ENCODE measurements at places on chromosomes 4 and X.

GRCh38 chrX:110219920-110220319 lies 98.0 kb downstream of the AMMECR1 start:
- DNase-seq: no peak

- DNase-seq: no peak
These were observed 144.7 kb downstream of the NAA11 start for GRCh38 chr4:79181190-79181589.

DNA sequence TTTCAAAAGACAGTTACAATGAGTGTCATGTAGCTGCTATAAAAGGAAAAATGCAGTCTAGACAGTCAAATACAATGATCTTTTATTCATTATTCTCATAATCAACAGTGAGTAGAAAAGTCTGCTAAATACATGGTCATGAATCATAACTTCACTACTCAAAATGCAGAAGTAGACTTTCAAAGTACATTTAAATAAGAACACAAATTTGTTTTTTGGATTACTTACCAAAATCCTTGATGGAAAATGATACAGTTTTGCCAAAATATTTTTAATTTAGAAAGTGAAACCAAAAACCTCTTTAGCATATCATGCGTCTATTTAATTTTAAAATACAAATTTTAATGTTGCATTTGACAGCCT lies 4.9 kb downstream of the ACSL4 start:
- no peak for DNase-seq

GRCh38 chrX:133645977-133646718 lies 230.9 kb upstream of the GPC4 start:
- DNase-seq: no peak

- DNase-seq: no peak
These were observed 107.5 kb upstream of the MAGEC2 start for GRCh38 chrX:142312591-142312990.

DNA sequence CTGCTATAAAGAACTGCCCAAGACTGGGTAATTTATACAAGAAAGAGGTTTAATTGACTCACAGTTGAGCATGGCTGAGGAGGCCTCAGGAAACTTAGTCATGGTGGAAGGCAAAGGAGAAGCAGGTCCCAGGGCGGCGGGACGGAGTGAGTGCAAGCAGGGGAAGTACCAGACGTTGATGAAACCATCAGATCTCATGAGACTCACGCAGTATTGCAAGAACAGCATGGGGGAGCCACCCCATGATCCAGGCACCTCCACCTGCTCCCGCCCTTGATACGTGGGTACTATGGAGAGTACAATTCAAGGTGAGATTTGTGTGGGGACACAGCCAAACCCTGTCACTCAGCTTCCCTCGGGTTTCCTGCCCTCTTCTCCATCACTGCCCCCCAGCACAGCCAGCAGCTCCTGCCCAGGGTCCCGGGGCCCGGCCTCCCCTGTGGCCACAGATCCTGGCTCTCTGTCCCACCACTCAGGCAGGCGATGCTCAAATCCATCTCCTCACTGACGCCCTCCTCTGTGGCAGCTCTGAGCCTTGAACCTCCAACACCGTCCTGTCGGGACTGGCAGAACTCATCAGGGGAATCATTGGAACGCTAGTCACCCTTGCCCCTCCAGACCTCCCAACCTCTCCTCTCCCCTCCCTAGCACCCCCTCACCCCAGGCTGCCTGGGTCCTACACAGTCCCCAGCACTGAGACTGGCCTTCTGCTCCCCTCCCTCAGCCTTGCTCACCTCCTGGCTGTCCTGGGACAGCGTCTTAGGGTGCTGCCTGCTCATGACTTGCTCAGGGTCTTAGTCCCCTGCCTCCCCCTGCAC lies 37.6 kb downstream of the FGFRL1 start:
- no peak for DNase-seq

GRCh38 chr4:80187677-80188076 lies 9.6 kb upstream of the PRDM8 start:
- DNase-seq: no peak

- DNase-seq: no peak
These were observed 491.9 kb downstream of the BCOR start for GRCh38 chrX:39605866-39606265.

All from stimulated activated CD4-positive, alpha-beta T cell treated with anti-CD3 and anti-CD28 coated beads, Interleukin-15, amount 100 ng/mL, for 1 hour (primary cell).